ENCODE measurements at places on chromosomes 1 and 21.

- no peak for DNase-seq
These were observed 14.8 kb upstream of the FAM163A start for GRCh38 chr1:179728271-179728670.

DNA sequence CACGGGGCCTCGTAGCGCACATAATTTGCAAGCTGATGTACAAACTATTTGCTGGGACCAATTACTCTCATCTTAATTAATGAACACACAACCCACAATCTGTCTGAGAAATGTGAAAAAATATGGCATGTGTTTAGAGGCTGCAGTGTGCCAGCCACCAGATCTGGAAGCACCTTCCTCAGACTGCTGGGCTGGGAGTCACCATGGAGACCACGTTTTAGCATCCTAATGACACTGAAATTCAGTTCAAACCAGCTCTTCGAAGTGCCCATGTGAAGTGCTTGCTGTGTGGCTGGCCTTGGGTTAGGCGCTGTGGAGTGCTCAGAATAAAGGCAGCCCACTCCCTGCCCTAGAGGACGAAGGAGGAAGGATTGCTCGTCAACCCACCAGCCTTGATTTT is 482.4 kb downstream of the OMA1 start:
- no peak for DNase-seq

- DNase-seq: no peak
These were observed 75.6 kb downstream of the SYT6 start for GRCh38 chr1:114078116-114078515.

DNA sequence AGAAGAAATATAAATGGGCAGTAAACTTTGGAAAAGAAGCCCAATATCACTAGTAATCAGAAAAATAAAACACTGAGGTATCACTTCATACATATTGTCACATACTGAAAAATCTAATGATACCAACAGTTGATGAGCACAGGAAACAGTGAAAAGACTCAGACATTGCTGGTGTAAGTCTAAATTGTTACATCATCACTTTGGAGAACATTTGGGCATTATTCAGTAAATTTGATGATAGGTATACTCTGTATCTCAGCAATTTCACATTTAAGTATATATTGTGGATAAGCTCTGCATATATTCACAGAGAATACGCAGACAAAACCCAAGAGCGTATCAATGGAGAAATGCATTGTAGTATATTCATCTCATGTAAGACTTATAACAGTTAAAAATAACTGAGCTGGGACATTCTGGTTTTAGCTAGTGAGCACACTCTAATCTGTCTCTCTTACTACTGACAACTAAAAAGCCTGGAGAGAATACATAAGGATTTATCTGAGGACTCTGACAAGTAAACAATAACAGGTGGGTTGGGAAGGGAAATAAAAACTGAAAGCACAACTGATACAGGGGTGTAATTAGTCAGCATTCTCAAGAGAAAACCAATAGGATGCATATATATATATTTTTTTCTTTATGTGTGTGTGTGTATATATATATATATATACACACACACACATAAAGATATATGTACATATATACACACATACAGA is 212.7 kb upstream of the JUN start:
- no peak for DNase-seq

DNA sequence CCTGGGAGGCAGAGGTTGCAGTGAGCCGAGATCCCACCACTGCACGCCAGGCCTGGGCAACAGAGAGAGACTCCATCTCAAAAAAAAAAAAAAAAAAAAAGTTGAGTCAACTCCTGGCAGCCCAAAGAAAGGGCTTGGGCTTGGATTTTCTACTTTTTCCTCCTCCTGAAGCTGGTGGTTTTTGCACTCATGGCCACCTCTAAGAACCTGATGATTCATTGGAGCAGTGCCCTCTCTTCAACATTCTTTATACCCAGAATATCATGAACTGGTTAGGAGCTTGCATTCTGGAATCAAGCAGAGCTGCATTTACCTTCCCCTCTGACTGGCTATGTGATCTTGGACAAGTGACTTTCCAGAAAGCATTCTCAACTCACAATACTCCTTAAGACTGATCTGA is 3.5 kb upstream of the ACTA1 start:
- DNase-seq: no peak

GRCh38 chr1:110490791-110491451 is 28.1 kb downstream of the KCNA10 start:
- no peak for DNase-seq

GRCh38 chr1:83818916-83819315 is 180.0 kb downstream of the TTLL7 start:
- DNase-seq: no peak

DNA sequence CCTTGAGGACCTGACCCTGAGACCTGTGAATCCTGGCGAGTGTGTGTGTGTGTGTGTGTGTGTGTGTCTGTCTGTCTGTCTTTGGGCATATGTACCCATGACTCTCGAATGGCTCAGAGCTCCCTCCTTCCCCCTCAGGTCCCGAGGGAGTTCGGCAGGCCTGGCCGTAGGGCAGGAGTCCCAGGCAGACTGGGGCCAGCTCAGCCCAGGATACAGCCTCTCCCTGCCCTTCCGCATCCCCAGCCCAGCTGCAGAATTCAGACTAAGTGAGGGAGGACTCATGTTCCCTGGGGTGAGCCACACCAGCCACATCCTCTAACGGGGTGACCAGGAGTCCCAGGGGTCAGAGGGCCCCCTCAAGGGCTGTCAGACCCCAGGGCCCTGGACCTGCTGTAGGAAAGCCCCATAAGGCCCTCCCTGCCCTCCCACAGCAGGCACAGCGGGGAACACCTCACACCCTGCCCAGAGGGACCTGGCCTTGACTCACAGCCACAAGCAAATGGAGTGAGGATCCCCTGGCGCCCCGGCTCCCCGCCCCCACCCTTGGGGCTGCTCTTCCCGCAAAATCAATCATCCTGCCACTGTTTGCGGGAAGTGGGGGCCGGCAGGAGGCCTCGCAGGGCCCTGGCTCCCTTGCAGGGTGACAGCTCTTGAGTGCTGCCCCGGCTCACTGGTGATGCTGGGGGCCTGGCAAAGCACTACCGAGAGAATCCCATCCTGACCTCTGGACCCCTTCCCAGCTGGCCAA is 101.7 kb upstream of the CASZ1 start:
- DNase-seq: no peak

GRCh38 chr1:9378801-9379200 is 86.1 kb downstream of the SPSB1 start:
- DNase-seq: no peak

GRCh38 chr1:175090780-175091179 is 23.1 kb downstream of the TNN start:
- DNase-seq: no peak

GRCh38 chr1:231241750-231242149 is 738 bp downstream of the GNPAT start:
- no peak for DNase-seq

- DNase-seq: no peak
These were observed 37.6 kb downstream of the DDAH1 start for GRCh38 chr1:85427331-85427730.

DNA sequence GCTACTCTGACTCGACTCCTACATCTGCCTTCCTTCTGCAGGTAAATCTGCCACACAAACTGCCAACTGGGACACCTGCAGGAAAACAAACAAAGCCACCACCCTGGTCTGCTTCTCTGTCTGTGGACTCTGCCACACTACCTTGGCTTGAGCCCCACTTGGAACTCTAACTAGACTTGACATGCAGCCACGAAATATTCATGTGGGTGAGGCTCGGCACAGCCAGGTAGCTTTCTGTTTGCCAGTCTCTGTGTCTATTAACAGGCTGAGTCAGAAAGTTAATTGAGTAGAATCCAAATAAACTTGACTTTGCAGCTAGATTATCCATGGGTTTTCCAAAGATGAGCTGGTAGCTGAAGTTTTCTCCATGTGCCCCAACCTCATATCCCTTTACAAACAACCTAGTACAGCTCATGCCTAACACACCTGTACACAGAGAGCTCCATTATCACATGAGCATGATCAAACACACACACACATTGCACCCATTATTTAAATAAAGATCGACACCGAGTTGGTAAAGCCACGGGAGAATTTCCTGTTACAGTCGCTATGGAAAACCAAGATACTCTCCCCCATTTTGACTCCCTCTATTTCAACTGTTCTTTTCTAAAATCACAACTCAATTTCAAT is 808 bp downstream of the C1orf116 start:
- DNase-seq: no peak

- no peak for DNase-seq
These were observed 4.7 kb downstream of the RAB29 start for GRCh38 chr1:205770618-205771017.

DNA sequence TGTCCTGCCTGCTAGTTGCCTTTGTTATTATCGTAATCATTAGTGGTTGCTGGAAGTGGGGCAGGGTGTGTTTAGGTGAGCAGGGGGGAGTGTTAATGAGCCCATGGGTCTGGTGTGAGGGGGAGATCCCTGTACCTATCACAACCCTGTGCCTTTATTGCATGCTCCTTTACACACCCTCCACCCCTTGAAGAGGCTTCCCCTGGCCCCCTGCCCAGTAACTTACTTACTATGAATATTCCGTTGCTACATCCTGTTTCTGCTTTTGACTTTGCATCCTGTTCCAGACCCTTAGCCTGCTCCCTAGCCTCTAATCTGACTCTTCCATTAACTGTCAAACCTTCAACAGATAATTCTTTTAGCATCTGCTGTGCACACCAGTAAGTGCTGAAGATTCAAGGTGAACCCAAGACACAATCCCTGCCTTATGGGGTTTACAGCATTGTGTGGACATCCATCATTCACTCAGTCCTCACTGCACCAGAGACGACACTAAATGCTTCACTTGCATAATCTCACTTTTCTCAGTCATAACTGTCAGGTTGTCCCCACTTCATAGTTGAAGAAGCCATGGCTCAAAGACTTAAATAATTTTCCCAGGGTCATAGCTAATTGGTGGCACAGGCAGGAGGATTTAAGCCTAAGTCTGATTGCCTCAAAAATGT is 47.9 kb downstream of the CDC7 start:
- no peak for DNase-seq

Data from activated CD4-positive, CD25-positive, alpha-beta regulatory T cell (primary cell).